ENCODE measurements at places on chromosomes 13 and 19.

DNA sequence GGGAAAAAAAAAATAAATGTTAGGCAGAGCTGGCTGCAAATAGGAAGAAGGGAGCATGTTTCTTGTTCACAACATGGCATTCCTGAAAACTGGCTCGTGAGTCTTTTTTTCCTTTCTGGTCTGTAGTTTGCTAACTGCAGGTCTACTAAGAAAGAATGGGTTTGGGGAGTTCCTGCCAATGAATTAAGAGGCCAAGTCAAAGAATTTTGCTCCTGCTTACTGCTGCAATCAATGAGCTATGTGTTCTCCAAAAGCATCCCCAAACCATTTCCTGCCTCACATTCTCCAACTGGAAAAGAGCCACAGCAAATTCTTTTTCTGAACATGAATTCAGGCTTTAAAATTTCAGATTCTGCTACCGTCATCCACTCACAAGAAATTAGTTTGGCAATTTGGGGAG is 88.6 kb downstream of the DCT start:
- DNase-seq, result no peak

DNA sequence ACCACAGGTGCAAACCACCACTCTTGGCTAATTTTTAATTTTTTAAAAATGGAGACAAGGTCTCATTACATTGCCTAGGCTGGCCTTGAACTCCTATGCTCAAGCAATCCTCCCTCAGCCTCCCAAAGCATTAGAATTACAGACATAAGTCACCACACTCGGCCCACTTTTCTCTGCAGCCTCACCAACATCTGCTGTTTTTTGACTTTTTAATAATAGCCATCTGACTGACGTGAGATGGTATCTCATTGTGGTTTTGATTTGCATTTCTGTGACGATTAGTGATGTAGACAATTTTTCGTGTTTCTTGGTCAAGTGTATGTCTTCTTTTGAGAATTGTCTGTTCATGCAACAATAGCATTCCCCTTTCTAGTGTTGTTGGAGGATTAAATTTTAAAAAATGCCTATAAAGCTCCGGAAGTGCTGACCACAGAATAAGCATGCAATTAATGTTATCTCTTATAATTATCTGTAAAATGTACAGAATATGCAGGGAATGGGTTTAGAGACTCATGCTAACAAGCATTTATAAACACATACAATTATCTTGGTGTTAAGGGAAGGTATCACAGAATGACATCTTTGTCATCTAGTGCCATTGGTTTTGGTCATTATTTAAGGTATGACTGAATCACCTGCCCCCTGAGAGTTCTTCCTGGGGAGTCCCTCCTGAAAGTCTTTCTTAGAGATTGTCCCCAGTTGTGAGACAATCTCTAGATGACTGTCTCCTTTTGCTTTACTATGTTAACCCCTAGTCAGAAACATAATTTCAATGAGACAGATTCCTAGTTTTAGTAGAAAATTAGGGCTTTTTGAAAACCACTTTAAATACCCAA is 118.5 kb upstream of the SERTM1 start:
- no peak for DNase-seq

DNA sequence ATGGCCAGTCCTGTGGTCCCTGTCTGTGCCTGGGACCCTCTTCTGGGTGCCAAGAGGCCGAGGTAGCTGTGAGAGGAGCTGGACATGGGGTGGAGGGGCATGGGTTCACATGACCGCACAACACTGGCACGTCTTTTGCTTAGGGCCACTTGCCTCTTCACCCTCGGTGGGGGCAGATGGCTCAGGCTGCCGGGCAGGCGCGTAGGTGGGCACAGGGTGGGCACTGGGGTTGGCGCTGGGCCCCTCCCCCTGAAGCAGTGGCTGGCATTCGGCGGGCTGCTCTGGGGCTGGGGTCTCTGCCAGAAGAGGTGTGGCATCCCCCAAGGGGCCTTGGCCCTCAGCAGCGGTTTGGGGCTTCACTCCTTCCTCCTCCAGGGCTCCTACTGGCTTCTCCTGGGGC is 8.4 kb downstream of the PALM3 start:
- no peak for DNase-seq

GRCh38 chr19:2372076-2372612 is 12.1 kb downstream of the TMPRSS9 start:
- DNase-seq, result no peak

- no peak for DNase-seq
These were observed 3.6 kb downstream of the ACTN4 start for GRCh38 chr19:38650911-38651584.

- DNase-seq, result no peak
These were observed 631.3 kb downstream of the EFNB2 start for GRCh38 chr13:105904034-105904742.

DNA sequence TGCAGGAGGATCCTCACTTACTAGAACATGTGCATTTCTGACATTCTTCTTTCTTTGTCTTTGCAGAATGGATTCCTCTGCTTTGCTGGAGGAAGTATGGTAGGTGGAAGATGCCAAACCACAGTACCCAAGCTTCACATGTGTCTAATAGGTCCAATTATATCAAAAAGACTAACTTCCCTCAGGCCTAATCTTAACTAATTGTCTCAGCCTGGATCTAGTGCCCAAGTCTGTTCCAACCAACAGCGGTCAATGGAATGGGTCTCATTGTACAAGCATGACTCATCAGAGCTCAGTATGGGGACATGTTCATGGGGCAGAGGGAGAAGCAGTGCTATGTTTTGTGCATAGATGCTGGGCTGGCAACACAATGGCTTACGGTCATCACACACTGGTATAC is 81.6 kb upstream of the CSNK1A1L start:
- DNase-seq, result no peak

- no peak for DNase-seq
These were observed 22.1 kb upstream of the GGACT start for GRCh38 chr13:100610391-100611347.

- DNase-seq, result no peak
These were observed 4.9 kb downstream of the SIGLEC11 start for GRCh38 chr19:49956115-49956495.

DNA sequence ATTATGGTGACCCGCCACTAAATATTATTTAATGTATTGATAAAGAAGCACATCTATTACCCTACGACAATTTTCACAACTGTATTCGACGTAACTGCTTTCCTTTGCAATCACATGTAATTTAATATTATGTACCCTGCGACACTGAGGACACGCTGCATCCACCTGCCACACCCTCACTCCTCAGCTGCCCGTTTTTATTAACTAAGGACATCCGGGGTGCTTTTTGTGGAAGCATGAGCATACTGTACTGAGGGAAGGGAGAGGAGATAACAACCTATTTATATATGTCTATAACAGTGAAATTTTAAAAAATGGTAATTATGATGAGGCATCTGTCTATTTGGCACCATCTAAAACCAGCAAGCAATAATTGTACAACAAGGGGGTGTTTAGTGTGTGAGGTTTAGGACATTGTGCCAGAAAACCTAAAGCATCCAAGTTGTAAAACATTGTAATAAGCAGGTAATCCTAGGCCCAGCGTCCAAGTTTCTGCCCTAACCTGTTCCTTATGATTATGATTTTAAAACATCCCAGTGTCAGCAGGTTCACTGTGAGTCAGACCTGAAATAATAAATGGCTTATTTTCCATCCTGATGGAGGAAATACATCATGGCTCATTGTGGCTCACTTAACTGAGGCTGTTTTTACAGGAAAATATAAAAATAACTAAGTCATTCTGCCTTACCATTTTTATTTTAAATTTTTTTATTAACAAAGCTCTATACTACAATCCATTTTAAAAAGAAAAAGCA is 56.3 kb downstream of the FOXO1 start:
- DNase-seq, result no peak
